NCI-H1092 (cell line): ENCODE measurements at places on chromosomes 3 and 15.
A peak's percentile ranks its signal among the peaks of the same experiment; 100 is the strongest.

DNA sequence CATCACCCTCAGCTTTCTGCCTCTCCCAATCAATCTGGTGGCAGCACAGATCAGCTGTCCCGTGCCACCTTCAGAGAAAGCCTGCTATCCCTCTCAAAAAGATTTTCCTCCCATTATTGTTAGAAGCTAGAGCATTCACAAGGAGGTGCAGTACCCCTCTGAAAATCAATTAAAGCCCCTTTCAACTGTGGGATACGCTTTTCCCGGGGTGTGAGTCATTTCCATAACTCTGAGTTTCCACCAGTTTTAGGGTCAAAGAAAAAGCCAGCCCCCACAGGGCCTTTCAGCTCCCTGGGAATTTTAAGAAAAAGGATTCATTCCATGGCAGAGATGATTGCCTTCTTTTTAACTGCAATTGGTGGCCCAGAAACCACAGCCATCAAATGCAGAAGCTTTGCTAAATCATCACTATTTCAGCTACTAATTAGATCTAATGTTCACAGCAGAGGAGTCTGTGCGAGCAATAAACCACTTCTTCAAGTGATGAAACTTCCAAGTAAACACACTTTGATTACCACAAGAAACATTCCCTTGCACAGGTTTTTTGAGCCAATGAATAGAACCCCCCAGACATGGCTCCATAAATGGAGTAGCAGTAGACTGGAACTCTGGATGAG is 270.0 kb upstream of the TPRG1 start:
- no peak for DNase-seq

- no peak for DNase-seq
Measured at GRCh38 chr3:63095-63765, 133.3 kb upstream of the CHL1 start.

DNA sequence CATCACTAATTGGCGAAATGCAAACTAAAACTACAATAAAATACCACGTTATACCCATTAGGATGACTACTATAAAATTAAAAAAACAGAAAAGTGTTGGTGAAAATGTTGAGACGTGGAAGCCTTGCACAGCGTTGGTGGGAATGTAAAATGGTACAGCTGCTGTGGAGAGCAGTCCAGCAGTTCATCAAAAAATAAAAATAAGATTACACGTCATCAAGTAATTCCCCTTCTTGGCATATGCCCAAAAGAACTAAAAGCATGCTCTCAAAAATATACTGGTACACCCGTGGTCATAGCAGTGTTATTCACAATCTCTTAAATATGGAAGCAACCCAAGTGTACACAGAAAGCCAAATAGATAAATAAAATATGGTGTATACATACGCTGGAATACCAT is 71.8 kb upstream of the NDN start:
- DNase-seq = no peak

DNA sequence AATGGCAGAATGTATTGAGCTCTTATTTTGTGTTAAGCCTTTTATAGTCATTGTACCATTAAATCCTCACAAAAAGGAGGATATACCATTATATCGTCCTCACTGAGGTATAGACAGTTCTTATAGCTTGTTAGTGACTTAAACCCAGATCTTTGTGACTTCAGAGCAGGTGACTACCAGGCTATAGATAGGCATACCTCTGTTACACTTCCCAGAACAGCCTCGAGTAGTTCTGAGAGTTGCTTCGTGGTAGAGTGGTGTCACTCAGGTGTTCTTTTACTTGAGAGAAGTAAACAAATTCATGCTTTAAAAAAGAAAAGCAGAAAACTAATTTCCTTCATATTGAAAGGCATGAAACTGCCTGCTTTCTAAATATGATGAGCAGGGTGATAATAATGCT is 59.9 kb downstream of the SEC22A start:
- DNase-seq = no peak

GRCh38 chr3:141959589-141960554 is 83.4 kb downstream of the ATP1B3 start:
- no peak for DNase-seq

- DNase-seq = no peak
Measured at GRCh38 chr15:48315041-48315440, 16.2 kb upstream of the DUT start.

DNA sequence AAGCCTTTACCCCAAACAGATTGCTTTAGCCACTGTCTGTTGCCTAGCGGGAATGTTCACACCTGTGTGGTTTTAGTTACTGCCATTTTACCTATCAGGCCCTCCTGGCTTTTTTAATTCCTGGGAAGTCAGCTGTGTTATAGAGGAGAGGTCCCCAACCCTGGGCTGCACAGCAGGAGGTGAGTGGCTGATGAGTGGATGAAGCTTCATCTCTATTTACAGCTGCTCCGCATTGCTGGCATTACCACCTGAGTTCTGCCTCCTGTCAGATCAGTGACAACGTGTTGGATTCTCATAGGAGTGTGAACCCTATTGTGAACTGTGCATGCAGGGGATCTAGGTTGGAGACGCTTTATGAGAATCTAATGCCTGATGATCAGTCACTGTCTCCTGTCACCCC is 127.0 kb downstream of the MBNL1 start:
- no peak for DNase-seq

GRCh38 chr3:6771171-6771570 is 89.7 kb upstream of the GRM7 start:
- no peak for DNase-seq

DNA sequence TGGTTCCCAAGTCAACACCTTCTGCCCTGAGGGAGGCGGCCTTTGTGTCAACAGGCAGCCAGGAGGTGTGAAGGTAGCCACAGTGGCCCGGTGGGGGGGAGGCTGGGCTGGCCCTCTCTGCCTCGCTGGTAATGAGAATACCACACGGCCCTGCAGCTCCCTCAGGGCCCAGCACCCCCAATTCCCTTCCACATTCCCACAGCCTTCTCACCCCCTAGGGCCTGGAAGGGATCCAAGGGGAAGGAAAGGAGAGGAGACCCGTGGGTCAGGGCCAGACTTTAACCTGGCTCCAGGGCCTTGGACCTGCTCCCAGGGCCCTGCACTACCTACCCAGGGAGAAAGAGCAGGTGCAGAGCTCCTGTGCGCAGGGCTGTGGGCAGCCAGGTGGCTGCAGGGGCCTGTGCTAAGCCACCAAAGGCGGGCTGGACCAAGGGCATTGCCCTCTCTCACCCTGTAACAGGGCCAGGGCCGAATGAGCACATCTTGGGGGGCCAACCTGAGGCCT is 8.7 kb upstream of the MESP2 start:
- DNase-seq = no peak

- no peak for DNase-seq
Measured at GRCh38 chr3:111954228-111954990, 24.4 kb upstream of the ABHD10 start.

DNA sequence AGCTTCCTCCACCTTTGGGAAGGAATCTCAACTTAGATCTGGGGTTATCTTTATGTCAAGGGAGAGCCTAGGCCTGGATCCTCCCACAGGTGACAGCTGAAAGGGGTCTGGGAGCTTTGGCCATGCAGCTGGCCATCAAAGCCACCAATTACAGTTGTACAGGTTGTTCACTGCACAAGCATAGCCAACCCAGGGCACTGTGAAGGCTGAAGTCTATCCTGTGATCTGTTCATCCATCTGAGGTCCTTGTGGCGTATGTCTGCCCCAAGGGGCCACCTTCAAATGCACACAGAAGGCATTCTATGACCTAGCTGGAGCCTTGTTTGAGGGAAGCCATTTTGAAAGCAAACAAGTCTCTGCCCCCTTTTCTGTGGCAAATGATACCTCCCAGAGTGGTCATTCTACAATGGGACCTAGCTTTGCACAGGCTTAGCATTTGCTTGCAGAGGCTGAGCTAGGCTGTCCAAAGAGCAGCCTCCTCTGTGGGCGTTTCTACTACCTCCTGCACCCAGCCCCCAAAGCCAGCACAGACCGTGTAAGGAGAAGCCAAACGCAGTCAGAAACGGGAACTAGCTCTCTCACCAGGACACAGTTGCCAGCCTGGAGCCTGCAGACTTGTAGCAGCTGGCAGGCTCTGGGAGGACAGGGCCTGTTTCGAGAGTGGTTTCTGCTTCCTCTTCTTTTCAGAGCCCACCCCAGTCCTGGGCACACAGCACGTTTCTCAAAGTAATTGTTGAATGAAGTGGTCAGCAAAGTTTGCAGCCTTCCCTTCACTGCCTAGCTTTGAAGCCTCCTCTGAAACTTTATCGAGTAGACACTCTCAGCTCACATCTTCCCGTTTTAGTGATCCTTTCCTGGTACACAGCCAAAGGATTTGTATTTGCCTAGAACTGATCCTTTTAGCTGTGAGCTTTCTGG is 157.3 kb upstream of the SMAD3 start:
- no peak for DNase-seq

- DNase-seq = no peak
Measured at GRCh38 chr15:91632981-91633380, 220.5 kb upstream of the SLCO3A1 start.

DNA sequence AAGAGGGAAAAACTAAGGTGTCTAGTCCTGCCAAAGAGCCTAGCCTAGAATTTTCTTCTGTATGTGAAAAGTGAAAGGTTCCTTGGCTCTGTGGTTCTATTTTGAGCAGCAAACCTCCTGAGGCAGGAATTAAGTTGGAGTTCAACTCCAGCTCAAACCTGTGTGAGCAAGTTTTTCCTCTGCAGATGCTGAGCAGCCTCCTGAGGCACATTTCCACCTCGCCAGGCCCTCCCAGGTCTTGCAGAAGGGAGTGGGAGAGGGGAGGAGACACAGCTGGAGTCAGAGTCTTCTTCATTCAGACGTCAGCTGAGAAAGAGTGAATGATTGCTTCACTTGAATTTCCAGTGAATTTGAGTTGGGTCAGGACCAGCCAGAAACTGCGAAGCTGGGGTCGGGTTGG is 69.5 kb upstream of the ETV5 start:
- no peak for DNase-seq

DNA sequence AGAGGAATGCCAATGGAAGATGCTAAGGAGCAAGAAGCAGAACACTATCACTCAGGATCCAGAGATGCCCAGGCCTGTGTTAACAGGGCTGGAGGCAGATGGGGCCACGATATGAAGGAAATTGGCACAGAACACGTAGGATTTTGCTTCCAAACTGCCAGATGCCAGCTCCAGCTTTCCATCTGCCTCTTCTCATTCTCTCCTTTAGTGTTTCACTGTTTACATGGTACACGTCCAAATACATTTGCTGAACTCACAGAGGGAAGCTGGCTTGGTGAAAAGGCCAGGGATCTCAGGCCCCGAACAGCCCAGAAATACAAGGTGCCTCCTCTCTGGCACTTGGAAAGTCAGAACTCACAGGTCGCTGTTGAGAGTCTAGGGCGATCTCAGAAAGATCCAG is 187.0 kb downstream of the NTRK3 start:
- DNase-seq = peak; percentile 59

DNA sequence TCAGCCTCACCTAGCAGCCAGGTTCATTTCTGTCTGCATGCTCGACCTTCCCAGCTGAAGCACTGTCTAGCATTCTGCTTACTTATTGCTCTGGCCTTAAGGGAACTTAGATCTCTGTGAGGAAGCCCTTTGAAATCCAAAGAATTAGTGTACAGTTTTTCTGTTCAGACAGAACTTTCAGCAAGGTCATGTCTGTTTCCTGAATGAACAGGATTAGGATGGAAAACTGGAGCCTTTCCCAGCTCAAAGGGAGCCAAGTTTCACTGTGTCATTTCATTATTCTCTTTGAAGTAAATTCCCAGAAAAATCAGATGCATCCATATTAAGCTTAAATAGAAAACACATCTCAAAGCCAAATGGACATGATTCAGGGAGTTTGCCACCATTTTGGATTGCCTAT is 457.3 kb upstream of the KCNMB2 start:
- no peak for DNase-seq

DNA sequence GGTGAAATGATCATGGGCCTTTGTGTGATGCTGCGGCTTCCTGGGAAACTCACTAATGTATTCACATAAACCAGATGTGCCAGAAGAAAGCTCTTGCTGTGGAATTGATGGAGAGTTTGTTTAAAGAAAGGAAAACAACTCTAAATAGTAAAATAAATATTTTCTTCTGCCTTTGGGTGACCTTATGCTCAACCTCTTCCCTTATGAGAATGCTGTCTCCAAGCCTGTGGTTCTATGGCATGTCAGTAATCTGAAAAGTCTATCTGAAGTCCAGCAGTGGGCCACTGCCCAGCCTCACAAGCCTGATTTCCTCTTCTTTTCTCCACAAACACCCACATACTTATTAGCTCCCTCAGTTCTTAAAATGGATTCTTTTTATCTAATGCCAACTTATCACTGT is 49.9 kb upstream of the PHLDB2 start:
- DNase-seq = no peak

- no peak for DNase-seq
Measured at GRCh38 chr3:192916371-192917027, 1.2 kb downstream of the MB21D2 start.

DNA sequence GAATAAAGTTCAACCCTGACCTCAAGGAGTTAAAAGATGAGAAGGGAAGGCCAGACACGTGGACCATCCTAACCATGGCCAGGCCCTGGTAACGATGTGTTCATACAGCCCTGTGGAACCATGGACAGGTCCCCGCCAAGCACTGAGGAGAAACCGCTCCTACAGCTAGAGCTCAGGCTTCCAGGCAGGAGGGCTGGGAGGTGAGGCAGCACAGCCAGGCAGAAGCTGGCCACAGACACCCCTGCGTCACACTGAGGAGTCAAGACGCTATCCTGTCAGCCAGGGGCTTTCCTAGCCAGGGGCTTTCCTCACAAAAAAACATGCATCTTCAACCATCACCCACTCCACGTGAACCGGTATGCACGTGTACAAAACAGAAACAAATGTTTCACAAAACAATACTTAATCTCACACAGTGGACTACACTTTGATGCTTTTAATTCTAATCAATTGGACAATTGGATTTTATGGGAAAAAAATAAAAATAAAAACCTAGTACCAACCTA is 73.2 kb downstream of the TBC1D2B start:
- no peak for DNase-seq

GRCh38 chr3:9345041-9345440 is 17.8 kb upstream of the THUMPD3 start:
- no peak for DNase-seq

DNA sequence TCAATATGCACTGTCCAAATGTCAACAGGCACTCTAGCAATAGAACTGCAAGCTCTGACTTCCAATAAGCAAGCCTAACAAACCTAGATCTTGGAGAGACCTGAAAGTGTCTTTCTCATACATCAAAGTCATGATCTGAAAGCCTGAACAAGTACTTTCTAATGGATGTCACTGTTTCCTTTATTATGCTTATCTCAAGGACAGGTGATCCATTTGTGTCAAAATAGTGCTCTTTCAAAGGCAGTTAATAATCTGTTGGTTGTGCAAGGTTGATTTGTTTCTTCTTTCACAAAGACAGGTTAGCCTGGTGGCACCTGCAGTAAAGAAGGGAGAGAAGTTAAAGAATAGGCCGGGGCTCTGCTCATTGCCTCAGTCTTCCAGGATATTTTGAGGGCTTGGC is 146.8 kb downstream of the EPHB1 start:
- DNase-seq = no peak

DNA sequence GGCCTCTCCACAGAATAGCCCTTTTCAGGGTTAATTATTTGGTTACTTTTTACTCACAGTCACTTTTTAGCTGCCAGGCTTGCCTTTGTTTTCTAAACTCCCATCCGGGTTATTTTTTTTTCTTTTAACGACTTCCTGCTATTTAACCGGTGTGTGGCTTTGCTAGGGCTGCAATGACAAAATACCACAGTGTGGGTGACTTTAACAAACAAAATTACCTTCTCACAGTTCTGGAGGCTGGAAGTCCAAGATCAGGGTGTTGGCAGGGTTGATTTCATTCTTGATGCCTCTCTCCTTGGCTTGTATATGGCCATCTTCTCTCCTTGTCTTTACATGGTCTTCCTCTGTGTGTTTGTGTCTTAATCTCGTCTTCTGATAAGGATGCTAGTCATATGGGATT is 91.5 kb downstream of the IL1RAP start:
- no peak for DNase-seq

GRCh38 chr3:143269741-143270140 is 150.2 kb downstream of the CHST2 start:
- DNase-seq = no peak
